Stimulated activated CD8-positive, alpha-beta memory T cell treated with anti-CD3 and anti-CD28 coated beads, Interleukin-12 subunit alpha, Interleukin-12 subunit beta, amount 100 ng/mL, for 1 hour (primary cell): ENCODE measurements at places on chromosomes 7 and 10.

GRCh38 chr7:16684935-16685334 lies 39.0 kb downstream of the BZW2 start:
- no peak for DNase-seq

DNA sequence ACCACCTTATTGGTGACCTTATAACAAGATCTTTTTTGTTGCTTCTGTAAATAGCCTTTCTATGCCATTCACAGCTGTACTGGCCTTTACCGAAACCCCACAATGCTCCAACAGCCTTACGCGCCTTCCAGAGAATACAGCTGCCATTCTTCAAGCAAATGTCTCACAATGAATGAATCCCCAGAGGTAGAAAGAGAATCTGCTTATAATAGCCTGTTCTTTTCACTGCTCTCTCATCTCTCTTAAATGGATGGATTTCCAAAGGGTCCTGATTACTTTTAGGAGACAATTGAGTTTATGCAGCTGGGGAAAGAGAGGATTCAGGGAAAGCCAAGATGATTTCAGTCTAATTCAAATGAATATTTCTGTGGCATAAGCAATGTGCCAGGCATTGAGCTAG lies 183.1 kb upstream of the PDE1C start:
- DNase-seq = no peak

DNA sequence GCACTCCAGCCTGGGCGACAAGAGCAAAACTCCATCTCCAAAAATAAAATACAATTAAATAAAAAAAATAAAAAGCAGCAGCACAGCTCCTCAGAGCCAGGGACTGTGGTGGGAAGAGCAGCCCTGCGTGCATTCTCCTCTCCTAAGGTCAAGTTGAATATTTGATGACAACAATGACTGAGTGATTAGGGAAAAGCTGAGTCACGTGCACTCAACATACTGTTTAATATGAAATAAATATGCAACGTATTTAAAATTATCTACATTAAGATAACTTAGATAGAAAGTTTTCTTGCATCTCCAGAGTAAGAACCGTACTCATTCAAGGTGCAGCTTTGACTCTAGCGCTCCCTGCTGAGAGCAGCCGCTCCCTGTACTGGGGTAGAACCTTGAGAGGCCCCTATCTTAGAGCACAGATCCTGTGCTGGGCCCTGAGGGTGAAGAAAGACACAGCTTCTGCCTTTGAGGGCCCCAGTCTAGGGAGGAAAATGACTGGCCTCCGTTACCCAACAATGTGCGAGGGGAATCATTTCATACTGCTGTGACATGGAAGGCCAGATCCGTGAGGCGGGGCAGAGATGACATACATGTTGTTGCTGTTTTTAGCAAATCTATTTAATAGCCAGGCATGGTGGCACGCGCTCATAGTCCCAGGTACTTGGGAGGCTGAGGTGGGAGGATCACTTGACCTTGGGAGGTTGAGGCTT lies 81.1 kb downstream of the SVIL start:
- no peak for DNase-seq

- DNase-seq = no peak
Measured at GRCh38 chr7:90025771-90026170, 128.5 kb upstream of the STEAP1 start.

GRCh38 chr7:27031289-27032172 lies 64.3 kb downstream of the HOXA1 start:
- no peak for DNase-seq

DNA sequence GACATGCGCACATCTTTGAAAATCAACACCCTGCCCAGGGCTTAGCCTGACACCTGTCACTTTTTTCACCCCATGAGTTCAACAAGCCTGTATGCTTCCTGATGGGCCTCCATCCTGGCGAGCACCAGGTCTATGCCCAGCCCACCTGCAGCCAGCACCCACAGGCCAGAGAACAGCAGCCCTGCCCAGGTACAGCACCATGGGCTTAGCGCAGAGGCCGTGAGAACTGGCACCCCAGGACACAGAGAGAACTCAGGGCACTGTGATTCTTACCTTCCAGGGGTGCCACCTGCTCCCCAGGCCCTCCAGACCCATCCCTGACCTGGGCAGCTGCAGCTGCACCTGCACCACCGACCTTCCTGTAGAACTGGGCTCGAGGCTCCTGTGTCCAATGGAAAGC lies 536.6 kb downstream of the TCERG1L start:
- DNase-seq = no peak
